ENCODE measurements at places on chromosomes 3 and 15.

GRCh38 chr15:66783314-66783713 is 81.3 kb downstream of the SMAD6 start:
- no peak for DNase-seq

DNA sequence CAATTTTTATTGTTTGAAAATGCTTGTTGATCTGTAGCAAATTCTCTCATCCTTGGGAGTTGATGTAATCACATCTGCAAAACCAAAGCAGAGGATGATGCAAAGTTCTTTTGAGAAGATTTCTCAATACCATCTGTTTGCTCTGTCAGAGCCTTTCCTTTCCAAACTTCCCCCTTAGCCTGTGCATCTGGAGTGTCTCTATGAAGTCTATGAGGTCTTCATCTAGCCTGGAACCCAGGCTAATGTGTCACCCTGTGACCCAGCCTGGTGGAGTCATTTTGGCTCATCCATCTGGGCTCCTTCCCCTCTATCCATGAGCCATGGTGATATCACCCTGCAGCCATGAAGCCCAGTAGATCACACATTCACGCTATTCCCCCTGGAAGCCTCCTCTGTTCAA is 123.2 kb upstream of the SLC7A14 start:
- no peak for DNase-seq

GRCh38 chr15:38080651-38081275 is 146.3 kb downstream of the TMCO5A start:
- no peak for DNase-seq

DNA sequence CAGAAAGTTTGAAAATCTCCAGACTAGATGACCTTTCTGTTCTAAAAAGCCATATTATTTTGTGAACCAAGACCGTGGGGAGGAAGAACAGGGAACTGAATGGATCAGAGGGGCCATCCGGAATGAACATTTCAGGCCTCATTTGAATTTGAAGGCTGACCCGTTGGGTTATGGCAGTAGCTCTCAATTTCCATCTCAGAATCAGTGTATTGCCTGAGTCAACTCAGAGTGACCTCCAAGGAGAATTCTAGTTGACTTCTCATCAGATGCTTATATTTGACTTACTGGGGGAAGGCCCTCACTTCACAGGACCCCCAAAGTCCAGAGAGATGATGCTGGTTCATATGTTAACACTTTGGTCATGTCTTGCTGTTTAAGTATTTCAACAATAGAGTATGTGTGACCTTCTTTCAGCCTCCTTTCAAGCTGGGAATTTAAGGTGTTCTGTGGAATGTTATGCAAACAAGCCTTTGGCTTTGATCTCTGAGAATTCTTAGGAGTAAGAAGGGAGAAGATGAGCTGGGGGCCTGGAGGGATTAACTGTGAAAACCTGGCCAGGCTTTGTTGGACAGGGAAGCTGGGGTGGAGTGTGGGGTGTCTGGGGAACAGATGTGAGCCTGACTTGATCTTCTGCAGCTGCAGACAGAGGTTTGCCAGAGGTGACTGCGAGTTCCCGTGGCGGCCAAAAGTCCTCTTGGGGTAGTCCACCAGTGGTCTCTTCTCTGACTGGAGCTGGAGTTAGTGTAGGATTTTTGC is 111.2 kb upstream of the RGMA start:
- DNase-seq: no peak

- no peak for DNase-seq
Observed at GRCh38 chr3:77186728-77187127, 146.8 kb downstream of the ROBO2 start.

GRCh38 chr3:35393901-35394799 is 245.2 kb upstream of the ARPP21 start:
- DNase-seq: no peak

GRCh38 chr3:152190636-152191183 is 78.0 kb upstream of the MBNL1 start:
- no peak for DNase-seq

DNA sequence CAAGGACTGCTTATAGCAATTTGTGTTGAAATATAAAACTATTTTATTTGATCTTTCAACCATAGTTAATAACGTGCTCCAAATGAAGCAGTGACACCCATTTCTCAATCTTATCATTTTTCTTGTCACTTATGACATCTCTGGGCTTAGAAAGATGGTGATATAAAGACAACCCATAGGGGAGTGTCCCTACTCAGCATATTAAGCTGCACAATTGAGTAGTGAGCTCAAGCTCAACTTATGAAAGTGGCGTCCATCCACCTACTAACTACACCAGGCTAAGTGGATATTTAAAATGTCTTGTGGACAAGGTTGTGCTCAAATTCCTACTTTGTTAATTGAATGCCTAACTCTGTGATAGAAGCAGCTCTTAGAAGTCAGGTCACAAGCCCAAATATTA is 46.7 kb downstream of the SLC9C1 start:
- DNase-seq: no peak

DNA sequence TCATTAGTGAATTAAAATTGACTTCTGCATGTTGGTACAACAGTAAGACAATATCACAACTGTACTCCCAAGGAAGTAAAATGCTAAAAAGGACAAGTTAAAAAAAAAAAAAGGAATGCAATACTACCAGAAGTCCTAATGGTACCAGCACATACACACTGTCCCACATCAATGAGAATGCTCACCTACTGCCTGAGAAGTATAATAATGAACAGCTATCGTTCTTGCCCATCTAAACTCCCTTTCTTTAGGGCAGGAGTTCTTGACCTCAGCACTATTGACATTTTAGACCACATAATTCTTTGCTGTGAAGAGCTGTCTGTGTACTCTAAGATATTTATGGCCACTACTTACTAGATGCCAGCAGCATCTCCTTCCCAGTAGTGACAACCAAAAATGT is 651.7 kb downstream of the FHIT start:
- DNase-seq: no peak

DNA sequence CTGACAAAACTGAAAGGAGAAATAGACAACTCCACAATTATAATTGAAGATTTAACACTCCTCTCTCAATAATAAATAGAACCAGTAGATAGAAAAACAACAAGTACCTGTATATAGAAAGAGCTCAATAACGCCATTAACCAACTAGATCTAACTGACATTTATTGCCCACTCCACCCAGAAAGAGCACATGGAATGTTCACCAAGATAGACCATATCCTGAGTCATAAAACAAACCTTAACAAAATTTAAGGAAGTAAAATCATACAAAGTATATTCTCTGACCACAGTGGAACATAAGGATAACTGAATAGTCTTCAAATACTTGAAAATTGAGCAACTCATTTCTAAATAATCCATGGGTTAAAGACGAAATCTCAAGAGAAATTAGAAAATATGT is 25.1 kb downstream of the KBTBD12 start:
- DNase-seq: no peak

DNA sequence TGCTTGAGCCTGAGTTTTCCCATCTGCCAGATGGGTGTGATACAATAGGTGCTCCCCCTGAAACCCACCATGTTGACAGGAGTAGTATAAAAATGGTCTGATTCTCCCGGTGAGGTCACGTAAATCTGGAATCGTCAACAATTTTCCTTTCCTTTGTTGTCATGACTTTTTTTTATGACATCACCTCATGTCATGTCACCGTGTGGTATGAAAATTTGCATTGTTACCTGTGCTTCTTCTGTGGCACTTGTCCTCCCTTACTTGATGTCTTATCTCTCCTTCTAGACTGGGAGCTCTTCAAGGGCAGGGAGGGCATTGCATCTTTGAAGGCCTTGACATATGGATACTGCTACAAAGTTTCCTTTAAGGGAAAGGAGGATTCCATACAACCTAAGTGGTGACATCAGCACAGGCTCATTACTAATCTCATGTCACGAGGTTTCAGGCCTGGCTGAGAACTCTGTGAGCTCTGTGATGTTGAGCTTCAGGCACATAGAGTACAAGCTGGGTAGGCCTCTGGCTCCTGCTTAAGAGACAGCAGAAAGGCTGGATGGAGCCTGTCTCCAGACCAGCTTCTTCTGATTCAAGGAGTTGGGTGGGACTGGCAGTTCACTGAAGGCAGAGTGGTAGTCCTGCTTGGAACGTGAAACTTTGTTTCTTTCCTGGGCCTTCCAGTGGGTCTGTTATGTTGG is 66.3 kb downstream of the LPP start:
- no peak for DNase-seq

- DNase-seq: no peak
Observed at GRCh38 chr3:128473737-128474136, 7.0 kb upstream of the DNAJB8 start.

DNA sequence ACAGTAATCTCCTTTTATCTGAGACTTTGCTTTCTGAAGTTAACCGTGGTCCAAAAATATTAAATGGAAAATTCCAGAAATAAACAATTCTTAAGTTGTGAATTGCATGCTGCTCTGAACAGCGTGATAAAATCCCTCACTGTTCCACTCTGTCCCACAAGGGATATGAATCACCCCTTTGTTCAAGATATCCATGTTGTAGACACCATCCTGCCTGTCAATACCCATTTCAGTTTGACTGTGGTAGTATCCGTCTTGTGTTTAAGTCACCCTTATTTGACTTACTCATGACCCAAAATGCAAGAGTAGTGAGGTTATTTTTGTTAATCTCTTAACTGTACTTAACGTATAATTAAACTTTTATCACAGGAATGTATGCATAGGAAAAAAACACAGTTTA is 435.0 kb downstream of the SHQ1 start:
- no peak for DNase-seq

- no peak for DNase-seq
Observed at GRCh38 chr3:8166014-8166413, 335.6 kb upstream of the LMCD1 start.

GRCh38 chr15:77624868-77625267 is 7.8 kb downstream of the LINGO1 start:
- DNase-seq: no peak

DNA sequence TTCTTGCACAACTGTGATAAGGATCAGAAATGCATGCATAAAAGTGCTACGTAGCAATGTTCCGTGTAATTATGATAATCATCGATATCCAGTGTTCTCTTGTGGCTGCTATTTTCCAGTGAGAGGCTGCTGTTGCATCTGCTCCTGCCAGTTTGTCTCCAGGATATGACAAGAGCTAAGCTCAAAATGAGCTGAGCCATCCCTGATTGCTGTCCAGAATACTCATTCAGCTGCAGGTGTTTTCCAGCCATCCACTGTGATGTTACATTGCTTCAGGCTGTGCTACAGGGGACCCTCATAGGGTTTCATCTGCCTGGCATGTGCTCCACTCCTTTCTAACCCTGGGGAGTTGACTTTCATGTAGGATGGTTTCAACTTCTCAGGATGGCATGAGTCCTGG is 976.0 kb downstream of the ROBO1 start:
- no peak for DNase-seq

DNA sequence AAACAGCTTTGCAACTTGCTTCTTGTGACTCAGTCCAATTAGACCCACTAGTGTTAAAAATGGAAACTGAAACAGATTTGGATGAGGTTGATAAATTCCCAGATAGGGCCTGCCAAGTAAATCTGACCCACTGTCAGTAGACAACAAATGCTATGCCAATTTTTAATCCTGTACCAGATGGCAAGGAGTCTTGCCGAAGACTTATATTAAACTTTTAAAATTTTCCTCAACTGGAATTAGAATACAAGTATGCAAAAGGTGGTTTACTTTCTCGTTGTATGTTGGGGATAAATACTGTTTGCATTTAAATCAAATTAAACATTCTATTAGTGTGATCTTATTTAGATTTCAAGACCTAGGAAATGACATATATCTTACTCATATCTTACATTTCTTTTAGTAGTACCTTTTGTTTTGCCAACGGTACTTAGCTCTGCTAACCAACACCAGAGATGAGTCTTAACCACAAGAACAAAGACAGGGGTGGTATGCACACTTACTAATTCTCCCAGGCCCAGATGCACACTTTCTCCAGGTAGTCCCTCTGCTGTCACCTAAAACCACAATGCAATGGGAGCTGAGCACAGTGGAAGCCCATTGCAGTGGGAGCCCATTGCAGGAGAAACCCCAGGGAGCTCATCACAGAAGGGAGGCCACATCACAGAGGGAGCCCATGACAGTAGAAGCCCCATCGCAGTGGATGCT is 77.8 kb downstream of the WWTR1 start:
- no peak for DNase-seq

- DNase-seq: no peak
Observed at GRCh38 chr15:44397869-44398268, 29.6 kb upstream of the CTDSPL2 start.

GRCh38 chr3:181484026-181484425 is 227.7 kb upstream of the SOX2 start:
- DNase-seq: no peak

- no peak for DNase-seq
Observed at GRCh38 chr3:33322412-33322811, 45.2 kb downstream of the FBXL2 start.

All from HEK293T (cell line).